ENCODE measurements at places on chromosomes 3 and 15. TPM values are rescaled to one million over a fixed set of nuclear protein-coding genes. Genes with fewer than 3 reads are reported as not detected.

GRCh38 chr3:58528629-58529028, 8.4 kb downstream of the ACOX2 start:
- no peaks in the 10 kb centered on the region for H3K36me3 ChIP-seq
- no peak overlapping the region for H3K27ac ChIP-seq

DNA sequence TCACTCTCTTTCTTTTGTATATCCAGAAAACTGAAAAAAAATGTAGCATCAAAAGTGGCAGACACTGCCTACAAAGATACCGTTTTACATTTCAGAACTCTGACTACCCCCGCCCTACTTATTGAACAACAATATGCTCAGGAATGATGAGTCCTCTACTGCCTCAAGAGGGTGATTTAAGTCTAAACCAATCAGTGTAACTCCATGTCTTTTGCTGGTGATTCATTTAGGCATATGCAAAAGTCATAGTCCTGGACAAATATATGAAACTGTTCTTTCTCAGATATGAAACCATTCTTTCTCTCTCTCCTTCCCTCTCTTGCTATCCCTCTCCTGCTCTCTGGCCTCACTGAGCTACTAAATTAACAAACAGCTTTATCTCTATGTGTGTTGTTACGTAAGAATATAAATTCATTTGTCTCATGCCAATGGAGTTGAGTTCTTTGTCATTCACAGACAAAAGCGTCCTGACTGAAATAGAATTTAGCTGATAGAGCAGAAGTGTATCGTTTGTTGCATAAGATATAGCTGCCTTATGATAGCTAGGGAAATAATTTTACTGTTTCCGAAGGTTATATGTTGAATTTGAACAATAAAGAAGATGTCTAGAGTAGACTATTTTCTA, 133.7 kb upstream of the OSTN start:
- no peak for DNase-seq
- H3K27ac ChIP-seq: no peak overlapping the region
- H3K27me3 ChIP-seq: no peaks in the 10 kb centered on the region
- H3K4me1 ChIP-seq: no peaks in the 10 kb centered on the region

GRCh38 chr3:19221081-19221480, 72.8 kb downstream of the KCNH8 start:
- peak; percentile 72 for DNase-seq
- H3K4me3 ChIP-seq: no peak overlapping the region
- peaks cover 4% of the 10 kb centered on the region for H3K4me1 ChIP-seq
- H3K36me3 ChIP-seq: no peaks in the 10 kb centered on the region

DNA sequence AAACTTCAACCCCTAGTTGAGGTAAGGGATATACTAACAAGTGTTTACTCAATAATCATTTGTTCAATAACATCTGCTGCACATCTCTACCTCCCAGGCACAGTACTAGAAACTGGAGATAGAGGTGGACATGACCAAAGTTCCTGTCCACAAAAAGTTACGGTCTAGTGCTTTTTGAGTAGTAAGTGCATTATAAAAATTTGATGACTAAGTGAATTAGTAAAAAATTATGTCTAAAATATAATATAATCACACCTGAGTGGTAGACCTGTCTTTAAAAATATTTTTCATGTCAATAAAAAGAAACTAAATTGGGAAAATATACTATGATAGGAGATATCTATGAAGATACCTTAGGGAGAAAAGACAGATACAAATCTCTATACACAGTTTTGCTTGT, 121.5 kb upstream of the FHIT start:
- no peaks in the 10 kb centered on the region for H3K36me3 ChIP-seq
- no peaks in the 10 kb centered on the region for H3K27me3 ChIP-seq
- H3K4me1 ChIP-seq: no peaks in the 10 kb centered on the region
- no peak overlapping the region for H3K27ac ChIP-seq
- H3K4me3 ChIP-seq: no peak overlapping the region
- DNase-seq: no peak

DNA sequence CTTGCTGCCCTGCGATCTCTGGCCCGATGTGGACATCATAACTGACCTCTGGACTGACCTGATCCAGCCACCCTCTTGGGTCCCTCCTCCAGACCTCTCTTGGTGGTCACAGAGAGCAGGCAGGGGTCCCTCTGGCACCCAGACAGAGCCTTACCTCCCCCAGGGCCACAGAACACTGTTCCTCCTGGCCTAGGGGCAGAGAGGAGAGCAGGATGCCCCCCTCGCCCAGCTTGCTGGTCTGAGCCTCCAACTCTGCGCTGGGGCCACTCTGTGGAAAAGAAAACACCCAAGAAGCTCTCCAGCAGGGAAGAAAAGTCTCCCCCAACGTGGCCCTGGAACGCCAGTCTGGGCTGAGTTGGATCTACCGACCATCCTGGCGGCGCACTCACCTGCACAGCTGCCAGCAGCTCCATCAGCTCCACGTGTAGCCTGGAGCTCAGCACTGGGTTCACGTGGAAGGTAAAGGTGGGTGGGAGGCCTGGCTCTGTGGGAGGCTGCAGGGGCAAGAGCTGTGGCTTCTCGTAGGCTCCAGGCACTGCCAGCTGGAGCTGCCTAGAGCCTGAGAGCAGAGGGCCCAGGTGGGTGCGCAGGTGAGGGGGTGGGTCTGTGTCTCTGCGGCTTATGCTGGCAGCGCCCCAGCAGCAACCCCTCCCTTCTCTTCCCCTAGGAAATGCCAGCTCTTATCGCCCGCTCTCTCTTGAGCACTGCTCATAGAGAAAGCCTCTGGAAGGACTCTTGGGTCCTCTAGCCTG, 6.0 kb downstream of the PLA2G4F start:
- H3K4me1 ChIP-seq: no peaks in the 10 kb centered on the region
- H3K27ac ChIP-seq: no peak overlapping the region
- no peaks in the 10 kb centered on the region for H3K36me3 ChIP-seq
- H3K4me3 ChIP-seq: no peak overlapping the region

DNA sequence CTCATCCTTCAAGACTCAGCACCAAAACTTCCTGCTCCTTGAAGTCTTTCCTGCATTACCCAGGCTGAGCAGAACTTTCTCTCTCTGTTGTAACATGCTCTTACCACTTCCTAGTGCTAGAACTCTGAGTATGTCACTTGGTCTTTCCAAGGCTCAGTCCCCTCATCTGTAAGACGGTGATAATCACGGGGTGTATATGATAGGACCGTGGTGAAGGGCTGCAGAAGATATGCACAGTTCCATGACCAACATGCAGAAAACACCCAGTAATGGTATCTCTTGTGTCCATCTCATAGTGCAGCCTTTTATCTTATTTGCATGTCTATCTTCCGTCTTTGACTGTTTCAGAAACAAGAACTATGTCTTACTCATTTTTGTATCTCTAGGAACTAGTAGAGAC, 154.5 kb downstream of the ZNF621 start:
- no peaks in the 10 kb centered on the region for H3K4me1 ChIP-seq
- no peaks in the 10 kb centered on the region for H3K36me3 ChIP-seq
- H3K27ac ChIP-seq: no peak overlapping the region

GRCh38 chr15:41584636-41585126, 25.7 kb downstream of the TYRO3 start:
- peaks cover 7% of the 10 kb centered on the region for H3K4me1 ChIP-seq
- peak overlapping the region; percentile 52 for H3K27ac ChIP-seq
- H3K36me3 ChIP-seq: no peaks in the 10 kb centered on the region
- H3K27me3 ChIP-seq: no peaks in the 10 kb centered on the region
- no peak for DNase-seq

GRCh38 chr15:34941831-34942230, 27.7 kb downstream of the AQR start:
- H3K27me3 ChIP-seq: no peaks in the 10 kb centered on the region
- no peak overlapping the region for H3K27ac ChIP-seq

DNA sequence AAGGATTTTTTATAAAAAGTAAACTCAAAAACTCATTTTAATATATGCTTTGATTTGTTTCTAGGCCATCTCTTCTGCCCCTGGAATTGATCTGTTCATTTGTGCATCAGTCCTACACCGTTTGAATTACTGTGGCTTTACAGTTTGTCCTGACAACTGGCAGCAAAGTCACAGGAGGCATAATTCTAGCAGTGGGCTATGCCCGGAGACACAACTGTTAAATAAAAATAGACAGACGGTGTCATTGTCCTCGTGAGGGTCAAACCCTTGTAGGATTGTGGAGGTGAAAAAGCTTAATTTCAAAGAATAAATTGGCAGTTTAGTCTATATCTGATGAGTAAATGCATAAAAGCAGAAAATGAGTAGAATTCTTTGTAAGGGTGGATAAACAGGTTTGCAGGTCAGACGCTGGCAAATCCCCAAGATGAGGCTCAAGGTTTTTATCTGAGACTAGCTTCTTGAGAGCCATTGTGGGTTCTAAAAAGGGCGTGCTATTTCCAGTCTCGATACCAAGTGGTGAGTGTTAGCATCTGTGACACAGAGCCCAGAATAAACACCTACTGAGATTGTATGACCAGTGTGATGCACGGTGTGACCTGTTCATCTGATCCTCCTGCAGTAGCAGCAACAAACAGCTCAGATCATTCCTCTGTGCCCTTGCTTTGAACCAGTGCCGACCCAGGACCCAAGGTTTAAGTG, 51.5 kb upstream of the SLCO3A1 start:
- no peaks in the 10 kb centered on the region for H3K4me1 ChIP-seq
- DNase-seq: no peak
- peaks cover 4% of the 10 kb centered on the region for H3K27me3 ChIP-seq
- H3K27ac ChIP-seq: no peak overlapping the region

DNA sequence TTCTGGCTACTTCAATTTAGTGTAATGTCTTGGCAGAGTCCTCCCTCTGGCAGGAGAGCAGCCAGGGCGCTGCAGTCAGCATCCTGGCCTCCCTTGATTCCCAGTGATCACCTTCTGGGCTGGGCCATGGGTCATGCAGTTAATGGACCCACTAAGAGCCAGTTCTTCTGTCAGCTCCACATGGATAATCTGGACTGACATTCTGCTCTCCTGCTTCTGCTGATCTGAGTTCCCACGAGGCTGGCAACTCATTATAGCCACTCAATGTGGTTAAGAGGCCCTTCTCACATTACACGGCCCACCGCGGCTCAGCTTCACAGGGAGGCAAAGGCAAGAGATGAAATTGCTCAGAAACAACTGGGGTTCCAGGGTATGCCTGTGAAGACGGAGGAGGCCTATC, 94.0 kb downstream of the WDR76 start:
- H3K27ac ChIP-seq: no peak overlapping the region
- no peaks in the 10 kb centered on the region for H3K4me1 ChIP-seq
- no peaks in the 10 kb centered on the region for H3K36me3 ChIP-seq
- no peaks in the 10 kb centered on the region for H3K27me3 ChIP-seq
- DNase-seq: peak; percentile 60

DNA sequence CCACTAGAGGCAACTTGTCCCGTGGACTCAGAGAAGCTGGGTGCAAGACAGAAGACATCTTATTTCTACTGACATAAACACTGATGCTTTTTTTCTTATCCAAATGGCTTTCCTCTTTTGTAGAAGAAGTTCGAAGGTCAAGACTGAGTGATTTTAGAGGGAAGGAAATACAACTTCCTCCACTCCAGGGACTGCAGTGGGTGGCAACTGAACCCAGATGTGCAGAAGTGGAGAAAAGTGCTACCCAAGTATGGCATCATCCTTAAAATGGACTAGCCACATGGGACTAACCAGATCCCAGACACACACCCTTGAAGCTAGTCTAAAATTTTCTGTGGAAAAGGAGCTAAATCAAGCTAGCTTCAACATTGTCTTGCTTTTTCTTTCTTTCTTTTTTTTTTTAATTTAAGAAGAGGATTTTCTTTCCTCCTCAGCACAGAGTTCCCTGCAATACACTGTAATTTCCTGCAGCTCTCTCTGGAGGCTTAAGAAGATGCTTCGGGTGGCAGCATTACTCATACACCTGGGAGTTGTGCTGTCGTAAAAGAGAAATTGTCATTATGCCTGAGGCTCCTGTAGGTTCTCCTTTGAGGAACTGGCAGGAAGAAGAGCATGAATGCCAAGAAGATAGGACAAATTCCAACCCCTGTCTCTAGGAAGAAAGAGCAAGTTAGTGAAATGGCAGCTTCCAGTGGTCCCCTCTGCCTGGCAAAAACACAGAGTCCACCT, 3.8 kb upstream of the FRMD4B start:
- H3K27me3 ChIP-seq: peaks cover 40% of the 10 kb centered on the region
- peaks cover 3% of the 10 kb centered on the region for H3K4me1 ChIP-seq
- H3K4me3 ChIP-seq: no peak overlapping the region
- no peaks in the 10 kb centered on the region for H3K36me3 ChIP-seq
- H3K27ac ChIP-seq: no peak overlapping the region

- H3K36me3 ChIP-seq: no peaks in the 10 kb centered on the region
- H3K27ac ChIP-seq: no peak overlapping the region
- no peaks in the 10 kb centered on the region for H3K27me3 ChIP-seq
- no peak overlapping the region for H3K4me3 ChIP-seq
- no peak for DNase-seq
- H3K4me1 ChIP-seq: no peaks in the 10 kb centered on the region
Measured at GRCh38 chr3:177249203-177249602, 51.9 kb upstream of the TBL1XR1 start.

DNA sequence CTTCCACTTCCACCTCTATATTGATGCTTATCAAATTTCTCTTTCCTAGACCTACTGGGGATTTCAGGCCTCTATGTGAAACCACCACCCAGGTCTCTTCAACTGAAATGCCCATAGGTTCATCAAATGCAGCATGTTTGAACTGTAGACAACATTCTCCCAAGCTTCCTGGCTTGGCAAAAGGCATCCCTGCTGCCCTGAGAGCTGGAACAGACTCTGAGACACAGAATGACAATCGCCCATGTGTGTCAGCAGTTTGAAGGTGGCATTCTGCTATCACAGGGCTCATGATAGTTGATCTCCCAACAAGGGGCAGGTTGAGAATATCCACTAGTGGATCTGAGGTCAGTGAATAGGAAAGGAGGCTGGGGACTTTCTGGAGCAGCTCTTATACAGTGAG, 200.7 kb downstream of the RPLP1 start:
- H3K27me3 ChIP-seq: peaks cover 55% of the 10 kb centered on the region
- H3K27ac ChIP-seq: no peak overlapping the region
- H3K4me1 ChIP-seq: peaks cover 6% of the 10 kb centered on the region
- peak; percentile 13 for DNase-seq

Gene TGM5
- total RNA-seq: not detected

Gene SLC22A13
- total RNA-seq: 0.33 TPM

Gene NUP210
- total RNA-seq: 62.3 TPM
